ENCODE measurements at places on chromosomes 1 and 21.
A peak's percentile ranks its signal among the peaks of the same experiment; 100 is the strongest.

- no peak for DNase-seq
These were observed 8.3 kb upstream of the KANK4 start for GRCh38 chr1:62327360-62328055.

- no peak for DNase-seq
These were observed 41.9 kb upstream of the ANGPTL7 start for GRCh38 chr1:11147197-11147770.

DNA sequence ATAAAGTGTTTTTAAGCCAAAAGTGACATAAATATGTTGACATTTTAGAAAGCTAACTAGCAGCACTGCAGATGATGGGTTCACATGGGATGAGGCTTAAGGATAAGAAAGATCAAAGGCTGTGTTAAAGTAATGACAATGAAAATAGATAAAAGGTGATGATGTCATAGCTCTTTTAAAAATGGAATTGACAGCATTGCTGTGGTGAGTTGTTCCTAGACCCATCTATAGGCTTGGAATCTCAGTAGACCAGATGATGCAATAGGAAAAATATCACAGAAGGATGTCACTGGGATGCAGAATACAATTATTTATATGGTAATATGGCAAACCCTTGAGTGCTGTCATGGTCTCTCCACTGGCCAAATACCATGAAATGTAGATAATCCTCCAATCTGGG lies 286.0 kb downstream of the PLA2G4A start:
- no peak for DNase-seq

DNA sequence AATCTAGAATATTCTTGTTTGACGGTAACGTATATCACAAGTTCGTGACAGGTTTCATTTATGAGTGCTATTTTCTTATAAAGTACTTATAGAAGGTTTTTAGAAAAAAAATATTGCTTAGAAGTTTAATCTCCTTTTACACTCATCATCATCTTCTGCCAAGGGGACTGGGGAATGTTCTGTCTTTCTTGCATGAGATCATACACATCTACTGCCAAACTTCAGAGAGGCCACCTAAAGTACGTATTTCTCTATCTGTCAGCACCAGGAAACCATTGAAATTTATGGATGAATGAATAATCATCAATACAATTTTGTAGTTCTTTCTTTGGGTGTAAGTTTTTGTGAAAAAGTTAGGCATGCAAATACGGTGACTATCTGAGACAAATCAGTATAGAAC lies 245.8 kb downstream of the SPATA17 start:
- DNase-seq = no peak

- no peak for DNase-seq
These were observed 2.0 kb downstream of the KRTAP10-6 start for GRCh38 chr21:44590311-44590721.

DNA sequence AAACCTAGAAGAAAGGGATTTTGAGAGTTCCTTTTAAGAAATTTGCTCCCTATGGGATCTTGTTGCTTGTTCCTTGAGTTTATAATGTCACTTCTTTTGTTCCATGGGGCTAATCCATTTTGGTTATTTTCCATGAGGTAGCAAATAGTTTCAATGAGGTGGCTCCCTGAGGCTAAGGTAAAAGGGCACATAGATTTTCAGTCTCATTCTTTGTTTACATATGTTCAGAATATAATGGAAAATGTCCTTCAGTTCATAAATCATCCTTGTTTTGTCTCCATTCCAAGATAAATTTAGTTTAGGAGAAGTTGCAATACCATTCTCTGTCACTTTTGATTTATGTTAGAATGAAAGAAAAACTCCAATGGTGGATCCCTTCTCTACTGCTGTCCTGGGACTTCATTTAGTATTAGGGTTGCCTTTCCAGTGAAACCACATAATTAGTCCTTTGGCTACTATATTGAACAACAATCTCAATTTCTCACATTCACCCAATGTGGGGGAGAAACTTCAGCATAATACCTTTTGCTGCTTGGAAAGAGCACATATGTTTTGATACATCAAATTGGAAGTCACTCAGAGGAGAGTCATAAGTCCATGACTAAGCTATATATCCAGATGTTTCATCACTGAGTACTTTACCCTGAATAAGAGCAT lies 80.9 kb upstream of the ADAMTS5 start:
- no peak for DNase-seq

GRCh38 chr1:10338611-10339010 lies 60.3 kb upstream of the PGD start:
- no peak for DNase-seq

GRCh38 chr1:166822385-166822784 lies 16.9 kb upstream of the POGK start:
- no peak for DNase-seq

- DNase-seq = peak; percentile 43
These were observed 23.4 kb upstream of the TSPAN2 start for GRCh38 chr1:115112496-115113375.

DNA sequence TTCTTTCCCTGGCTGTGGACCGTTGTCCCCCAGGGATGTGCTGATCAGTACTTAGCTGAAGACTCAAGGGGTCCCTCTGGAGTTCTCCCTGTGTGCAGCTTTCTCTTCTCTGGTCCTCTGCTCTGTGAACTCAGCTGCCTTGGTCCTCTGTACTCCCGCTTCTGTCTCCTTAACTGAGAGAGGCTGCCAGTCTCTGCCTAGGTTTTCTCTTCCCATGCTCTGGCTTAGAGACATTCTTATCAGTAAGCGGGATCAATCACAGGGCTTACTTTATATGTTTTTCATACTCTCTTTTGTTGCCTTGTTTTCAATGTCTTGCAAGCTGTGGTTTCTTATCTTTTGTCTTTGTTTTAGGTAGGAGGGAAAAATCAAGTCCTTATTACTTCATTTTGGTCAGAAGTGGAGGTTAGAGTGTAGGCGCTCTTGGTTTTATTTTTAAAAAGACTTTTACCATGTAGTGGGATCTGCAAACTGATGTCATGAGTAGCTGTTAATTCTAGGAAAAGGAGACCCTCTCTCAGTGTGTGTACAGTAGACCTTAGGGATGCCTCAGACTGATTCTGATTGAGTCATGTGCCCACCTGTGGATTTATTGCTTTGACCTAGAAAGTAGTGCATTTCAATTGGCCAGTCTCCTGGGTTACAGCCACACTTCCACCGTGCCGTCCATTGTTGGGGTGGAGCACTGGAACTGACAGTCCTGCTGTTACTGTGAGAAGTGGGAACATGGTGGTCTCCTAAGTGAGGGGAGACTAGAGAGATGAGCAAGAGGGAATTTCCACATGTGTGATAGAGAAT lies 46.6 kb downstream of the TTC3 start:
- peak; percentile 41 for DNase-seq

DNA sequence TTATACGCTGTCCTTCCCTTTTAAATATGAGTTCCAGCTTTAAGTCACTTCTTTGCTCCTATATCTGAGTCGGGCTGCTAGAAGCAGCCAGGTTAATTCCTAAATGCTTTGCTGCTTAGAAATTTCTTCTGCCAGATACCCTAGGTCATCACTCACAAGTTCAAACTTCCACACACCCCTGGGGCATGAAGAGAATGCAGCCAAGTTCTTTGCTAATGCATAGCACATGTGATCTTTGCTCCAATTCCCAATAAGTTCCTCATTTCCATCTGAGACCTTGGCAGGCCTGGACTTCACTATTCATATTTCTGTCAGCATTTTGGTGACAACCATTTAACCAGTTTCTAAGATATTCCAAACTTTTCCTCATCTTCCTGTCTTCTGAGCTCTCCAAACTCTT lies 14.5 kb upstream of the APP start:
- DNase-seq = no peak

DNA sequence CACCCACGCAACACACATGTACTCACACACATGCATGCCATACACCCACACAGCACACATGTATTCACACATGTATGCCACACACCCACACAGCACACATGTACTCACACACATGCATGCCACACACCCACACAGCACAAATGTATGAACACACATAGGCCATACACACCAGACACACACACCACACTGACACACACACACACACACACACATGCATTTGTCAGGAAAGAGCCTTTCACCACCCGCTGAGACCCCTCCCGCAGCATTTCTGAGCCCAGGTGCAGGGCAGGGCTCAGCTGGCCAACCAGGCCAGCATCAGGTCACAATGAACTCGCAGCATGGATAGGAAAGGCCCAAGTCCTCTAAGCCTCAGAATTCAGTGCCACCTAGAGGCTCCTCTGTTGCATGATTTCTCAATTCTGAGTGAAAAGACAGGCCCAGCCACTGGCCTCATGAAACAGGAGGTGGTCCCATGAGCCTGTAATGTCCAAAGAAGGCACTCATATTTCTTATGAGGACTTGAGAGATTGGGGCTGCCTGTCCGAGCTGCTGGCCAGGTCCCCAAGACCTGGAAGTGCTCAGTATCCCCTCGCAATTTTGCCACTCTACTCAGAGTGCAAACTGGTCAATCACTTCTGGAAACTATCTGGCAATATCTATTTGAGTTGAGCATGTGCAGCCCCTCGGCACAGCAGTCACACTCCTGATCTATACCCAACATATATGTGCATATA lies 57.3 kb downstream of the PSMG1 start:
- peak; percentile 76 for DNase-seq

- DNase-seq = no peak
These were observed 41.3 kb upstream of the RAB3GAP2 start for GRCh38 chr1:220313576-220313975.

DNA sequence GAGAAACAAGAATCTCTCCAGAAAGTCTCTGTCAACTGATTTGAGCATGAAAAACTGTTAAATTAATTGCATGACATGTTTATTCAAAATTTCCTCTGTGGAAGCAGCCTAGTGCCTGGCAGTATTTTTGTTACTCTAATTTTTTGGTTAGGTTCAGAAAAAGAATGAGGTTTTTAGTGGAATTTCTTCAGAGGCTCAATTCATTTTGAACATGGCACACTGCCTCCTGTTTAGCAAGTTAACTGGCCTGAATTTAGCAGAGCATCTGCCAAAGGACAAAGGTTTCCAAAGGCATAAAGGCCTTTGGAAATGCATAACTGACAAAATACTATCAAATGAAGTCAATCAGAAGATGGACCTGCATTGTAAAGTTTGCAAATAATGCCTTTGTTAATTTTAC lies 1326.5 kb downstream of the PLA2G4A start:
- peak; percentile 15 for DNase-seq

GRCh38 chr1:2465371-2466269 lies 10.5 kb upstream of the PLCH2 start:
- DNase-seq = peak; percentile 85

DNA sequence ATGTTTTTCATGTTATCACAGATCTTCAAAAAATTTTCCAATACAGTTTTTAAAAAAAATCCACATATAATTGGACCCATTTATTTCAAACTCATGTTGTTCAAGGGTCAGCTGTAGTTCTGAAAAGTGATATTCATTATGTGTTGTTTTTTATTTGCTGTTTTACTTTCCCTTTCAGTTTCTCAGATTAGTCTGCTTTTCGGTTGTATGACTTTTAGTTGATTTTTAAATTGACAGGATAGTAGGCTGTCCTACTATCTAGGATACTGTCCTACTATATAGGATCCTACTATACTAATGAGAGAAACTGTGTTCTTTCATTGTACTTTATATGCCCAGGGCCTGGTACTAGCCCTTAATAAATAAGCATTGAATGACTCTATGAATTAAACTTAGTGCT lies 33.6 kb upstream of the GPR52 start:
- no peak for DNase-seq

GRCh38 chr1:68199603-68200002 lies 32.7 kb downstream of the WLS start:
- no peak for DNase-seq

DNA sequence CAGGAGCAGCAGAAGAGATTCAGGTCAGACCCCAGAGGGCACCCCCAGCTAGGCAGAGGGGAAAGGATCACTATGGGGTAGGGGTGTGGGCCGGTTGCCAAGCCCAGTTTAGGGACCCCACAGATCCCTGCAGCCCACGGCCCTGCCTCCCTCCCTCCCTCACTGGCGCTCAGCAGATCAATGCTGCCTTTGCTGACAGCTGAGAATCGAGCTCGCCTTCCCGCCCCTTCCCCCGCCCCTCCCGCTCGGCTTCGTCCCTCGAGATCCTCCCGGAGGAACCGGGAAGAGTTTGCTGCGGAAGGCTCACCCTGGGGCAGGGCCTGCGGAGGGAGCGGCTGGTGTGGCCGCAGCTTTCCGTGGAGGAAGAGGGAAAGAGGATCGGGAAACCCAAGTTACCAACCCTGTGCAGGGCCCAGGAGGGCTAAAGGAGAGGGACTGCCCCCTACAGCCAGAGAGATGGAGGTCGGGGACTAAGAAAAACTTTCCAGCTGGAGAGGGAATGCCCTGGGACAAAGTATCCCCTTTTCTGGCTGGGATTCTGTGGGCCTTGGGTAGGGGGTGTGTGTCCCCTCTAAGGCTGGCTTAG lies 1.1 kb upstream of the KCNQ4 start:
- DNase-seq = peak; percentile 49

DNA sequence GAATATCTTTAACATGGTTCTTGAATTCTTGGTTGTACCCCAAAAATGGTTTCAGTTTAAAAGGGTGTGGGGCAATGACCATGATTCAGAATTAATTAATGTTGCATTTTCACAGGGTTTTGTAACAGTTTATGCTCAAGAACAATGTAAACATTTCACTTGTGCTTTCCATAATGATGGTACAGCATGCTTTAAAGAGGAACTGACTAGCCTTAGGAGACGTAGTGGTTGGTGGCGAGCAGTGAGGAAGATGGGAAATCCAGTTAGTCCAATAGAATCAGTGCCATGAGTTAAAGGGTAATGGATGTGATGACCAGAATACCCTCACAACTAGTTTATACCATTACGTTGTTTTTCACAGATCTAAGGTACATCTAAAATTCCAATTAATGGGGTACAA lies 138.0 kb downstream of the HS2ST1 start:
- no peak for DNase-seq

DNA sequence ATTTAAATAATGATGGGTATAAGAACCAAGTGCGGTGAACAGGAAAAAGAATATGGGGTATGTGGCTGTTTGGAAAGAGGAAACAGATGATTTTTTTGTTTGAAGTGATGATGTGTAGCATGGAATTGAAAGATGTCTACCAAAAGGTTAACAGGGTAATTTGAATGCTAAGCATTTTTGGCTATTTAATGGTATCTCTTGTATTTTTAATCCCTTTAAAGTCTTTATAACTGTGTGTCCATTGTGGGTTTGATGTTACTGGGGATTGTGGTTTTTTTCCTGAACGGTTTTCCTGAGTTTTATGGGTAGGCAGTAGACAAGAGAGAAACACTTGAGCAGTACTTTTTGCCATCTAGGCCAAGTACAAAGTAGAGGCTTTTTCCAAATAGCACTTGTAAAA lies 63.2 kb downstream of the PRDM2 start:
- DNase-seq = no peak

GRCh38 chr1:41803656-41804055 lies 115.1 kb downstream of the HIVEP3 start:
- DNase-seq = peak; percentile 36

DNA sequence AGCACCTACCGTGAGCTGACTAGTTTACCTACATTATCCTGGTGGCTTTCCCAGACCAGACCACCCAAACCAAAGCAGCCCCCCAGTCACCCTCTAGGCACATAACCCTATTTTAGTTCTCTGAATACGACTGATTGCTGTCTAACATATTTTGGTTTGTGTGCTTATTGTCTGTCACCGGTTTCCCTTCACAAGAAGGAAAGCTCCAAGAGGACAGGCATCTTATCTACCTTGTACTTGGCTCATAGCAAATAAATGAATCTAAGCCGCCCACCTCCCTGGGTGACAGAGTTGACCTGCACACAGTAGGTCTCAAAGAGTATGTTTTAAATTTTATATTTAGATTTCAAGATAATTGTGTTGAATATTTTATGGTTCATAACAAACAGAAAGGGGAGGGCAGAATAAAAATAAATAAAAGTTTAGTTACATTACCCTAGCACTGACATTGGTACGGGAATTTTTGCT lies 904 bp upstream of the PRDX6 start:
- peak; percentile 51 for DNase-seq
